Gastrocnemius medialis (tissue), 4 donors: ENCODE measurements at places on chromosomes 4 and X. TPM values are rescaled to one million over a fixed set of nuclear protein-coding genes. Genes with fewer than 3 reads are reported as not detected.

GRCh38 chrX:1493877-1494510 lies 41.3 kb upstream of the ASMTL start:
- no peak for DNase-seq

- DNase-seq = no peak
Measured at GRCh38 chr4:96146686-96147085, 306.8 kb downstream of the PDHA2 start.

- DNase-seq = no peak
Measured at GRCh38 chr4:14111730-14112181, 484.2 kb upstream of the BOD1L1 start.

- no peak for DNase-seq
Measured at GRCh38 chrX:21943460-21944135, 3.1 kb downstream of the SMS start.

PCDH18 gene
- total RNA-seq = 10.5 TPM

DNA sequence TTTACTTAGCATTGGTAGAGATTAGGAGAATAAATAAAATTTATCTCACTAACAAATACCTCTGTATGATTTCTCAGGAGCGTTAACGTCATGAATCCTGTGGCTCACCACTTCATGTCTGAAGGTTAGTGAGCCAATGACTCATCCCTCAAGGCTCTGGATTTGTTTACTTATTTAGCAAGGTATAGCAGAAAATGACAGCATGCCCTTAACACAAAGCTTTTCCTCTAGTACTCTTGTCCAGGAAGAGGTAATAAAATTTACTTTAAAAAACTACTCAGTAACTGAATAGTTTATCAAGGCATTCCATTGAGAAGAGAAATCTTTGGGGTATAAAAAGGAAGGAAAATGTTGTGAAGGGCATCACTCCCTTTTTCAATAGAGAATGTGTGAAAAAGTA lies 823.8 kb downstream of the CCSER1 start:
- DNase-seq = no peak

- no peak for DNase-seq
Measured at GRCh38 chrX:136646602-136647239, 1.2 kb upstream of the CD40LG start.

- DNase-seq = no peak
Measured at GRCh38 chrX:65696613-65697012, 29.2 kb downstream of the MSN start.

FHIP1A gene
- total RNA-seq = 115 TPM

DNA sequence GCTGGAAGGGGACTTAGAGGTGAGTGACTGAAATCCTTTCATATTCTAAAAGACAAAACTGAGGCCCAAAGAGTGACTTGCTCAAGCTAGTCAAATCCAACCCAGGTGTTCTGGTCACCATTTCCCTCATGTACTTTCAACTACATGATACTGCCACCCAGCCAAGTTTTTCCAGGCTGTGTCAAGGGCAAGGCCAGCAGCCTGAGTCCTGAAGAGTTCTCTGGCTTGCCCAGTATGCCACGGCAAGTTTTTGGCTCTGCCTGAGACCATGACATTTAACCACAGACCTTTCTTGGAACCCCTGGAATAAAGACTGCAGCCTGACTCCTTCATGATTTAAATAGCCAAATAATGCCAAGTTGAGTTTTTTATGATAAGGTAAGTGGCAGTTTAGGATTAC lies 10.7 kb upstream of the TMEM164 start:
- DNase-seq = no peak

DNA sequence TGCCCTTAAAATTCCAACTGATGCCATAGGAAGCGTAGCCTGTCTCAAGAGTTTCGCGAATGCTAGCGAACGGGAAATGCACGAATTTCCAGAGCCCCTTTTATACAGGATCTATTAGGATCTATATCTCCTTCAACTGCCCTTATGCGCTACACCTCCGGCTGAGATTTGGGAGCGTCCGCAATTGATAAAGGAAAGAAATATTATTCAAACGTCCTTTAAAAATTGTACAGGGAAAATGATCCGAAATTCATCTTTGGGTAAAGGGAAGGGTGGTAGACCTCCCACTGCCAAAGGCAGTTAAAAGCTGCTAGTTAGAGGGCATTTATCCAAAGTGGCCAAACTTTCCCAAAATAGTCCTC lies 609 bp downstream of the NR3C2 start:
- no peak for DNase-seq

FAM47E gene
- total RNA-seq = 3.1 TPM

GRCh38 chrX:153434801-153435200 lies 11.1 kb downstream of the TREX2 start:
- no peak for DNase-seq

MAGED4 gene
- not detected for total RNA-seq

- no peak for DNase-seq
Measured at GRCh38 chr4:55546506-55546755, 278 bp downstream of the CLOCK start.

DNA sequence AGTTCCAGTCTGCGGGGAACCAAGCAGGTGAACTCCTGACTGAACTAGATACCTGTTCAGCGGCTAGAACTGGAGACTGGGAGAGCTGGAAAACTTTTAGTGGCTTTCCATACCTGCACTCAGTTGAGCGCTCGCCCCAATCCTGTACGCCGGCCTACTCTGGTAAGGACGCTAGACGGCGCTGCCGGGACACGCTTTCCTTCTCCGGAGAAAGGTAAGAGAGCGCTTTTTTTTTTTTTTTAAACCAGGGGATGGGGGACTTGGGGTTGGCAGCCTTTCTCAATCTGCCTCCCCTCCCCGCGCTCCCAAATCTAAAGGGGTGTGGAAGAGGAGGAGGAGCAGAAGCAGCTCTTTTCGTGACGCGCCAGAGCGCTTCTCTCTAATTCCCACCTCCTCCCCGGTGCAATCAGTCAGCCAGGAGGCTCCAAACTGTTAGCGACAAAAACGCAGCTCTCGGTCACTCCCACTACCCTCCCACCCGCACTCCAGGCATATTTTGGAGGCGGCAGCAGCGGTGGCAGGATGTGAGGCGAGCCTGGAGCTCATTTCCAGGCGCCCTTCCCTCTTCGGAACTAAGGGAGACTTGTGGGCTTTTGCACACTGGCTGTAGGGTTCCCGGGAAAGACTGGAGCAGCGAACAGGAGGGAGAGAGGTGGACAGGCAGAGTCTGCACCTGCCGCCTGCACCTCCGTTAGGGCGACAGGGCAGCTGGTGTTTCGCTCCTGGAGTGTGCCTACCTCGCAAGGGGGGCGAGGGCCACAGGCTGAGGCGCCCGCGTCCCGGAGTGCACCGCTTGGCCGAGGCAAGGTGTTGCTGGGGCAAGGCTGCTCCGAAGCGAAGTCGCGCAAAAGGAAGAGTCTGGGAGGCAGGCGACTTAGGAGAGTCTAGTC lies at the start of gene IL1RAPL2:
IL1RAPL2 (plus strand) TSS at position 409 of the 890 bp plus-strand sequence.
- DNase-seq = no peak

DNA sequence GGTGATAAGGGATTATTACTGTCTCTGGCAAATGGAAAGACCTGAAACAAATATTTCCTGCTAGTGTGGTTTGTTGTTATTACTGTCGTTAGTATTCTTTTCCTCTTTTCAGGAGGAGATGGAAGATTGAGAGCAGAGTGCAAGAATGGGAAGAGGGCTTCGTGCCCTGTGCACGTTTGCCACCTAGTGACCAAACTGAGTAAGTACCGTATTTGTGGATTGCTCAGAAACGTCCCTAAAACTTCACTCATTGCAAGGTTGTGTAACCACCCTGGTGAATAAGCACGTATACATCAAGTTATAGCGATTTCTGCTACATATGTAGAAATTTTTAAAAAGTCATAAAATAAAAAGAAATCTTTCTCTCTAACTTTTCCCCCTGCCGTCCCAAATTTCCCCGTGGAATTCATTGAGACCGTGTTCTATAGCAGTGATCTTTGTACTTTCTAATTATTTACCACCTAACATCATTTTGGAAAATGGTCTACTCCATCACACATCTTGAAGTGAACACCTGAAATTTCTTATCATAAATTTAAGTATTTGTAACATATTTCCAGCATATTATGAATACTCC lies 24.3 kb downstream of the LINC00632 start:
- DNase-seq = no peak

DNA sequence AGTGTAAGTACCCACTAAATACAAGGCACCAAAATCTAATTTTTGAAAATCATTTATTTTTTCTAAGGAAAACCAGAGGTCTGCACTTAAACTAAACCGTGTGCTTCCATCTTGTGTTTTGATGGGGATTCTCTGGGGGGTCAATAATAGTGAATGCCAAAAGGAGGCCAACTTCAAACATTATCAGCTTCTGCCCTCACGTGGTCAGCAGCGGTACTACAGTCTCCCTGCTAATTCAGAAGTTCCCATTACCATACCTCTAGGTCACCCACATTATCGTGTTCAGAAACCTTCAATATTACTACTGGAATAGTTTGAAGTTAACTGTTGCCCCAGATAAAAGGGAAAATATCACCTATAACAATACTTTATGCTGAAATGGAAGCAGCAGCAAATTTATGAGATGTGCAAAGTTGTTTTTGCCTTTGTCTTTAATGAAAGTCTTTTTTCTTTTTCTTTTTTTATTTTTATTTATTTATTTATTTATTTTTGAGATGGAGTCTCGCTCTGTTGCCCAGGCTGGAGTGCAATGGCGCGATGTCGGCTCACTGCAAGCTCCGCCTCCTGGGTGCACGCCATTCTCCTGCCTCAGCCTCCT lies 17.3 kb downstream of the CTPS2 start:
- DNase-seq = peak; percentile 27

- no peak for DNase-seq
Measured at GRCh38 chrX:132861076-132861475, 97.4 kb downstream of the HS6ST2 start.

RGN gene
- 1.4 TPM for total RNA-seq

DNA sequence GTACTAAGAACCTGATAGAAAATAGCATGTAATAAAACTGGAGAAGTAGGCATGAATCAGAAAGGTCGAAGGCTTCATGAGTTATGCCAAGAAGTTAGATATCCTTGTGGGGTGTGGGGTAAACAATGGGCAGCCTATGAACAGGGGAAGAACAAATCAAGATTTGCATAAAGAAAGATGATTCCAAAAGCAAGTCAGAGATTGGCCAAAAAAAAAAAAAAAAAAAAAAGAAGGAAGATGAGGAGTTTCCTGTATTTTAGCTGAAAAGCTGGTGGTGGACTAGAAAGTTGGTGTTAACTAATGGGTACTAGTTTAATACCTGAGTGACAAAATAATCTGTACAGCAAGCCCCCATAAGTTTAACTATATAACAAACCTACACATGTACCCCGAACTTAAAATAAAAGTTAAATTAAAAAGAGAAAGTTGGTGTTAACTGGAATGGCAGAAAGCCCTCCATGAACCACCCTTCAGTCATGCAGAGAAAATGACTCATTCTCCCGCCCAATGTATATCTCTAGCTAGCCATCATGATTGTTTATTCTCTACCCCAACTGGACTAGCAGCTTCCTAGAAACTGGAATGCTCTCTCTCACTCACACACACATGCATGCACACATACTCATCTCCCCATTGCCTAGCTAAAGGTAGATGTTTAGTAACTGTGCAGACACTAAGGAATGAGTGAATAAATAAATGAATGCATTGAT lies 41.7 kb downstream of the ATP11C start:
- DNase-seq = no peak

NLGN4X gene
- total RNA-seq = 0.51 TPM

DNA sequence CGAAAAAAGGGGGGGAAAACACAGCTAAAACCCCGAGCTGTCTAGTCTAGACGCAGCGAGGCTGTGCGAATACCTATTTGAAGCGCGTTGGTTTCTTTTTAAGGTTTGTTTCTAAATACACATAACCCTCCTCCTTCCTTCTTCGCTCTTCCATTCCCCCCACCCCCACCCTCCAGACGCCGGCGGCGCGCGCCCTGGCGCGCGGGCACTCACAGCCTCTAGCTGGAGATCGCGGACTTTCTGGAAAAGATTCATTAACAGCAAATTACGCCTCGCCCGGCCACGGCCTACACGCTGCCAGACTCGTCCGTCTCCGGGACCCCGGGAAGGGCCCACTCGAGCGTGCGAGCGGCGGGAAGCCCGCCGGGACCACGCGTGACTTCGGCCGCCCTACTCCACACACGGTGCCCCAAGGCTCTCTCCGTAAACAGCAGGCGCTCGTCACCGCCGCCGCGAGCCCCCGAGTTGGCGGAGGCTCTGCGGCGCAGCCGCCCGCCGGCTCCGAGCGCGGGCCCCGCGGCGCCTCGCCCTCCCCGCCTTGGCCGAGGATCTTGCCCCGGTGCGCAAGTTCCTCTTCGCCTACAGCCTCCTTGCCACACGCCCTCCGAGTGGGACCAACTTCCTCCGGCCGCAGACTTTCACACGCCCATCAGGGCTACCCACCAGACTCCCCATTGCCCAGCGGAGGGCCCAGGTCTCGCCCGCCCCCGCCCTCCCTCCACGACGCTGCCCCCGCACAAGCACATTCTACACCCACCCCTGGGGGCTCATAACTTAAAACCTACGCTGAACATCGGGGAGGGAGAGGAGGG lies 2.0 kb downstream of the BCOR start:
- no peak for DNase-seq

- no peak for DNase-seq
Measured at GRCh38 chrX:9396930-9397329, 67.9 kb upstream of the TBL1X start.

CXCL11 gene
- not detected for total RNA-seq

TEX11 gene
- not detected for total RNA-seq

DNA sequence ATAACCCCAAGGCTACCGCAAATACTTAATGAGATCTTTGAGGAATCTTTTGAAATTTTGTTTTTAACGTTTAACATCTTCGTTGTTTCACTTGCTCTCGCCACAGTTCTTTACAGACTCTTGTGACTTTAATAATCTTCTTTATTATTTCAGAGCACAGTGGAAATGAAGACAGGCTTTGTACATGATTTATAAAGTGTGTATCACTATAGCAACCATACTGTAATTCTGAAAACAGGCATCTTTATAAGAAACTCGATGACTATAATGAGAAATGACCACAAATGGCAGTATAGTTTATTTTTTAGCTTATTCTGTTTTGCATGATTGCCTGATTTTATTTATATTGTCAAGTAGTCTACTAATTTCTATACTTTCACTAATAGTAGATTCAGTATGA lies 224.4 kb upstream of the GALNTL6 start:
- DNase-seq = no peak

DNA sequence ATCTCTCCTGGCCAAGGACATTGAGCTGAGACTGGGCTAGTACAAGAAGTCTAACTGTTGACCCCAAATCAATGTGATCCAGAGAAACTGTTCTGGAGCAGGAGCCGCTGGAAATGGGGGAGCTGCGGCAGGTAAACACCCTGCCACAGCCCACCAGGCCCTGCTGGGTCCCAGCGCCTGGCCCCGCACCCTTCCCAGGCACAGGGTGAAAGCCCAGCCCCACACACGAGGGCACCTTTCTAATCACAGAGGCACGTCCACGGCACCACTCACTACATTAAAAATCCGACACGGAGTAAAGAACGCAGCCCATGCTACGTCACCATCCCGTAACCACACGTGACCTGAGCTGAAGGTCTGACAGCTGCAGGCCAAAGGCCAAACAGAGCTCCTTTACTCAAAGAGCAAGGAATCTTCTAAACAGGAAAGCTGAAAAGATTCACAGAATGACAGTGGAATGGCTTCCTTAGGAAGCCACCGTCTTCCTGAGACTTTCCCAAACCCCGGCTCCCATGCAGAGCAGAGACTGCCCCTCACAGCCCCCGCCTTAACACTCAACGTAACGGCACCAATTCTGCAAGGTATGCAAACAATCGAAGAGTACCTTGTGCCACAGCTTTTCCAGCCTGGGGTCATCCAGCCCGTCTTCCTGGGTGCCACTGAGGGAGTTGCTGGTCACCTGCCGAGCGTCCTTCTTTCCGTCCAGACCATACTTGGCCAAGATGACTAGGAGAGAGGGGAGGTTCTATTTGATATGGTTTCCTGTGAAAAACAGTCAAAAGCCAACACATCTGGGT lies 12.6 kb downstream of the LRPAP1 start:
- peak; percentile 7 for DNase-seq

TMEM31 gene
- not detected for total RNA-seq

GJB1 gene
- not detected for total RNA-seq

GRCh38 chr4:109557433-109557832 lies 2.6 kb upstream of the MCUB start:
- DNase-seq = no peak
